ENCODE measurements at places on chromosomes 11 and 22. TPM values are rescaled to one million over a fixed set of nuclear protein-coding genes. Genes with fewer than 3 reads are reported as not detected.

Gene TEX12
- 0.43 TPM for total RNA-seq

Gene RASL10A
- 0.80 TPM for total RNA-seq

Gene KRTAP5-7
- 0.07 TPM for total RNA-seq

Gene KDELR3
- total RNA-seq = 46.8 TPM

Gene CABP7
- total RNA-seq = not detected

Gene RBMXL2
- 0.40 TPM for total RNA-seq

Gene DRD4
- total RNA-seq = not detected

Gene DEUP1
- not detected for total RNA-seq

Gene OR52A1
- total RNA-seq = not detected

Gene OR2AG1
- total RNA-seq = not detected

Gene SLC29A2
- 0.27 TPM for total RNA-seq

Gene SMC1B
- total RNA-seq = not detected

Gene TSPAN18
- total RNA-seq = 11.7 TPM

Gene MPZL3
- 14.1 TPM for total RNA-seq

Gene RPS6KB2
- 47.4 TPM for total RNA-seq

Gene GSTT2B
- total RNA-seq = 11.4 TPM

Gene SYT13
- total RNA-seq = not detected

Gene TTC12
- total RNA-seq = 10.6 TPM

Gene ARVCF
- 40.2 TPM for total RNA-seq

Gene CAPN5
- total RNA-seq = 10.1 TPM

Gene NOX4
- total RNA-seq = 24.9 TPM

Gene CNGA4
- total RNA-seq = 0.07 TPM

All from thoracic aorta endothelial cell (primary cell).